Stimulated activated CD4-positive, alpha-beta T cell treated with anti-CD3 and anti-CD28 coated beads, Interleukin-2, amount 100 ng/mL, for 4 hours (primary cell): ENCODE measurements at places on chromosomes 2 and 18.

GRCh38 chr2:127107622-127107999, 657 bp upstream of the BIN1 start:
- no peak for DNase-seq

DNA sequence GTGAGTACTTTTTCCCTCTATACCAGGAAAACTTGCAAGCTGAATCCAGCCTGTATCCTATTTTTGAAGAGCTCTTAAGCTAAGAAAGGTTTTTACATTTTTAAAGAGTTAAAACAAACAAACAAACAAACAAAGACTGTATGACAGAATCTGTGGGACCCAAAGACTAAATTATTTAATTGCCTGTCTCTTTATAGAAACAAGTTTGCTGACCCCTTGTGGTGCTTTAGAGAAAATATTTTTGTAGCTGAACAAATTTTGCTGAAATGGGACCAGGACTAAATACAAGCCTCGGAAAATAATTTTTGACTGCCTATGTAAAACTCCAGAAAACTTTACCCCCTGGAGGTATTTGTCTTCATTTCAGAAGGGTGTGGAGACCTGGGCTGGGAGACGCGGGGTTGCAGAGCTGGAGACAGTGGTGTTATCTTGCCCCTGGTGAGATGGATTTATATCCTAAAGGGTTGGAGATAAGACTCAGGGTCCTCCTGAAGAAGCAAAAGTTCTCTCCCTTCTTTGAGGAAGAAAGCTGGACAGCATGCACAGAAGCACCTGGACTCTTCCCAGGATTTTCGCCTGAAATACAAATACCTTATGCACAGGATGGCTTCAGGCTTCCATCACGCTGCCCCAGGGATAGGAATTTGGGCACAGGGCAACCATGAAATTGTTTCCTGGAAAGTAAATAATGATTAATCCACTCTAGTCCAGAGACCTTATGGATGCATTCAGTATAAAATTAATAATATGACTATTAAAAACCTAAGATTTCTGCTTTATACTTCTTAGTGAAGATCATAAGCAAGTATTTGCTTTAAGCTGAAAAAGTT, 54.3 kb downstream of the TMX3 start:
- no peak for DNase-seq

- DNase-seq, result no peak
Measured at GRCh38 chr2:15507697-15508096, 53.4 kb downstream of the NBAS start.

GRCh38 chr2:72561621-72562318, 264.1 kb downstream of the EXOC6B start:
- no peak for DNase-seq

GRCh38 chr2:154231021-154231420, 359.3 kb downstream of the GALNT13 start:
- no peak for DNase-seq

- DNase-seq, result no peak
Measured at GRCh38 chr2:144522176-144522896, 2.4 kb upstream of the ZEB2 start.

- no peak for DNase-seq
Measured at GRCh38 chr2:180077295-180077906, 70.3 kb upstream of the CWC22 start.

GRCh38 chr2:149221898-149222297, 108.5 kb upstream of the LYPD6 start:
- DNase-seq, result no peak

GRCh38 chr2:231228223-231228622, 29.8 kb downstream of the ARMC9 start:
- no peak for DNase-seq

GRCh38 chr2:12558519-12558918, 158.2 kb upstream of the TRIB2 start:
- DNase-seq, result no peak

DNA sequence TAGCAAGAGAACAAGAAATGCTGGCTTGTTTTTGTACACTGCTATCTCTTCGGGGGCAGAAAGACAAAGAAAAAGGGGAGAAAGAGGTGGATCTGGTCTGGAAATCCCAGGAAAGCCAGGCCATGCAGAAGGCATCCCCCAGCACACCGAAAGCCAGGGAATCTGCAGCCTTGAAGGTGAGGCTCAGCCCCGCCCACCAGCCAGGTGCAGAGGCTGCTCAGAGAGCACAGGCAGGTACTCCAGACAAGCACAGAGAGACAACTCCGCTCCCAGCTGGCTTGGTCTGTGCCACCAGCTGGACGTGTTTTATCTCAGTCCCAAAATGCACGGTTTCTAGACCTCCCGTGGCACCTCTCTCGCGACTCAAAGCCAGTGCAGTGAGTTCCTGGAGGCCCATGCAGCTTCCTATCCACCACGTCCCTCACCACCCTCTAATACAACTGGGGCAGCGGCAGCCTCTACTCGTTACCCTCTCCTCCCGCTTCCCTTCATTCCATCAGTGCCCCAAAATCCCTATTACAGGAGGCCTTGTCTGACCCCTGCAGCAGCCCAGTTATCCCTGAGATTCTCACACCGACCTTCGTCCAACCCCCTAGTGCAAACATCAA, 62.8 kb downstream of the HDAC4 start:
- no peak for DNase-seq

- no peak for DNase-seq
Measured at GRCh38 chr2:146820672-146821071, 1024.2 kb upstream of the ACVR2A start.

DNA sequence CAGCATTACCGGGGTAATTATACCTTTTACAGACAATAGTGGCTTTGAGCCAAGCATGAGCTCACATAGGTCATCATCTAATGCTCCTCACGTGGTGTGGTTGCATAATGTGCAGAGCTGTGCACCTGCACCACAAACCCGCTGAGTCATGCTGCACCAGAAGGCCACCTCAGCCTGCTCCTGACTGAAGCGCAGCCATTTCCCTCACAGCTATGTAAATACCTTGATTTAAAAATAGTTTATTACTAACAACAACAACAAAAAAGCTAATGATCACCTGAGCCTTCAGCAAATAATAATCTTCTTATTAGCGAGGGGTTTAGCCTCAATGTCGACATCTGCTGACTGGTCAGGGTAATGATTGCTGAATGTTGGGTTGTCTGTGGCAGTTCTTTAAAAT, 238.8 kb downstream of the MBD5 start:
- DNase-seq, result no peak

GRCh38 chr18:79371561-79372121, 24.1 kb upstream of the NFATC1 start:
- DNase-seq, result no peak

DNA sequence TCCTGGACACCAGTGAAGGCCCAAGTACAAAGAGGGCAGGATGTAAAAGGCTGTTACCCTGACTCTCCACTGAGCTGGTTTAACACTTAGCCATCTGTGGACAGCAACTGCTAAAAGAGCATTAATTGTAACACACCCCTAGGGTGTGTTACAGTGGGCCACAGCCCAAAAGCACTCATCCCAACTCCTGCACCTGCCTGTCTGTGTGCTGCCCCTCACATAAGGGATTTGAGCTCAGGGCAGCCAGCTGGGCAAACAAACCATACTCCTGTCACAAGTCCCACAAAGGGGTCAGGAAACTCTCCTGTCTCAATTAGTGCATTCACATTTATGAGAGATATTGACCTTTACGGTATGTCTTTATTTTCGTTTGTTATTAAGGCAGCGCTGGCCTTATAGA, 833.1 kb upstream of the NXPH2 start:
- DNase-seq, result no peak

DNA sequence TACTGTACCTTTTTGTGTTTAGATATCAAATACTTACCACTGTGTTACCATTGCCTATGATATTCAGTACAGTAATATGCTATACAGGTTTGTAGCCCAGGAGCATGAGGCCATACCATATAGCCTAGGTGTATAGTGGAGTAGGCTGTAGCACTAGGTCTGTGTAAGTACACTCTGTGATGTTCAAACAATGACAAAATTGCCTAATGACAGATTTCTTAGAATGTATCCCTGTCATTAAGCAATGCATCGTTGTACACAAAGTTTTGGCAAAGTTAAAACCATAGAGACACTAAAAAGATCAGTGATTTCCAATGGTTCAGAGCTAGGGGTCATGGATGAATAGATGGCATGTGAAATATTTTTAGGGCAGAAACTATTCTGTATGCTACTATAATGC, 415.5 kb downstream of the NCKAP5 start:
- no peak for DNase-seq
